ENCODE measurements at places on chromosomes 2 and 18. TPM values are rescaled to one million over a fixed set of nuclear protein-coding genes. Genes with fewer than 3 reads are reported as not detected.

RNF181 gene
- total RNA-seq: 360 TPM

RTP5 gene
- not detected for total RNA-seq

GRCh38 chr2:28457237-28457636 is 38.6 kb upstream of the PLB1 start:
- no peak for DNase-seq

GRCh38 chr2:56034258-56034657 is 110.7 kb upstream of the EFEMP1 start:
- DNase-seq: no peak

GRCh38 chr2:239187464-239188253 is 213.2 kb downstream of the HDAC4 start:
- no peak for DNase-seq
